Hepatic stellate cell (primary cell): ENCODE measurements at places on chromosomes 11 and 22.

DNA sequence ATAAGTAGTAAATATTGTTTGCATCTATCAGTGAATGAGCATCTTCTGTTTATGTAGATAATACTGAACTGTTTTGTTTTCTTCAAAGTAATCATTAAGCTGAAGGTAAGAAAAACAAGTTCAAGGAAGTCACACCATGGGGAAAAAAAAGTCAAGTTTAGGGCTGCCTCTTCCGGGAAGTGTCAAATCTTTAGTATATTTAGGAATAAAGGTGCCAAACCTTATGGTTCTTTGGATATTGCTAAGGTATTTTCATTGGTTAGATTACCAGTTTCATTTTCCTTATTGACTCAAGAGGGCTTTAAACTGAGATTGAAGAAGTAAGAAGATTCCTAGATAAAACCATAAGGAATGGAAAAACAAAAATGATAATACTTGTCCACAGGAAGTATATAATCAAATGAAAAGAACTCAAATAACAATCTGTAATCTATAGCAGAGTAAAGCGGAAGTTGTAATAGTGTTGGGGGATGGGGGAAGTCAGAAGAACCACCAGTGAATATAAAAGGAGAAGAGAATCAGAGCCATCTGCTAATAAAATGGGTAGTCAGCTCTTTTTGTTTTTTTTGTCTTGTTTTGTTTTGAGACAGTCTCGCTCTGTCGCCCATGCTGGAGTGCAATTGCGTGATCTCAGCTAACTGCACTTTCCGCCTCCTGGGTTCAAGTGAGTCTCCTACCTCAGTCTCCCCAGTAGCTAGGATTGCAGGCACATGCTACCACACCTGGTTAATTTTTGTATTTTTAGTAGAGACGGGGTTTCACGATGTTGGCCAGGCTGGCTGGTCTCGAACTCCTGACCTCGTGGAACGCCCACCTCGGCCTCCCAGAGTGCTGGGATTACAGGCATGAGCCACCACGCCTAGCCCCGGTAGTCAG is 2.3 kb downstream of the ATM start:
- no peak for DNase-seq

DNA sequence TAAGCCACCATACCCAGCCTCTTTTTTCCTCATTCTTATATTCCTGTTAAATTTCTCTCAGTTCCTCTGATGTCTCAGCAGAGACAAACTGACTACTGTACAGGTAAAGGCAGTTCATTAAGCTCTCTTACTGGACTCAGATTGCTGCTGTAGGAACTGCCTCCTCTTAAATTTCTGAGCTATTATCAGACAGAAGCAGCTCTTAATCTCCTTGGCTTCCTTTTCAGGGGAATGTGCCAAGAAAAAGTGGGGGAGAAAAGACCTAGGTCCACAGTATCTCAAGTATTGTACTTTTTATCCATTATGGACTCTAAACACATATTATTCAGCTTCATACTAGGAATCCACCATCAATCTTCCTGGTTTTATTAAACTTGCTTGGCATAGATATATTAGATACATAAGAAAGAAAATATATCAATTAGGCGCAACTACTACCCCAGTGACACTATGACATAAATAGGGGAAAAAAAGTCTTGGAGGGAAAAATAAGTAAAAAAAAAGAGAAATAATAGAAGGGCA is 26.1 kb downstream of the MRTFA start:
- DNase-seq = no peak

DNA sequence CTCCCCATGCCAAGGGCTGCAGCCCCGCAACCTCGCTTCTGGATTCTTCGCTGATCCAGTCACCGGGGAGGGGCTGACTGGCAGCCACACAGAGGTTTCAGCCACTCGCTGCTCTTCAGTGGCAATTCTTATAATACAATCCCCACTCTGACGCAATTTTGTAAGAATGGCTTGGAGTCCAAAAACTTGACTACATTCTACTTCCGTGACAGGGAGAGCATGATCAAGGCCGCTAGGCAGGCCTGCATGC is 14.9 kb downstream of the PPM1F start:
- DNase-seq = peak; percentile 93

GRCh38 chr11:134532131-134532920 is 120.3 kb upstream of the B3GAT1 start:
- no peak for DNase-seq

GRCh38 chr22:18023509-18024275 is 669 bp downstream of the MICAL3 start:
- DNase-seq = peak; percentile 86

DNA sequence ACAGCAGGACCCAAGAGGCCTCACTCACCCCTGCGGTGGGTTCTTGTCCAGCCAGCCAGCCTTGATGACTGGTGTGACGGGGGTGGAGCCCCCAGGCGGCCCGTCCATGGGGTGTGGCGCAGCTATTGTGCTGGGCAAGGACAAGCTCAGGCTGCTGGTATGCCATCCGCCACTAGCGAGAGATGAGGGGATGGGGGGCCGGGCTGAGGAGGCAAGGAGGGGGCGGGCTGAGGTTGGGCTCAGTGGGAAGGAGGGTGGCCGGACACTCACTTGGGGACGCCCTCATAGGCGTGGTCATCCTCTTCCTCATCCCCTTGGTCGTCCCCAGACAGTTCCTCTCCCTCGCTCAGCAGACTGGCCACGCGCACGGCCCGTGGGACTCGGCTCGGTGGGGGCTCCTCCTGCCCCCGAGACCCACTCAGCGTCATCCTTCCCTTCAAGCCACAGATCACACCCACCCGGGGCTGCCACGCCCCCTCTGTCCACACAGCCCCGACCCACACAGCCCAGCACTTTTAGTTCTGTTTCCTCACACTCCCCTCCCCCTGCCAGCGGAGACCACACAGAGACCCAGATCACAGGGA is 38.0 kb upstream of the PDE2A start:
- no peak for DNase-seq

DNA sequence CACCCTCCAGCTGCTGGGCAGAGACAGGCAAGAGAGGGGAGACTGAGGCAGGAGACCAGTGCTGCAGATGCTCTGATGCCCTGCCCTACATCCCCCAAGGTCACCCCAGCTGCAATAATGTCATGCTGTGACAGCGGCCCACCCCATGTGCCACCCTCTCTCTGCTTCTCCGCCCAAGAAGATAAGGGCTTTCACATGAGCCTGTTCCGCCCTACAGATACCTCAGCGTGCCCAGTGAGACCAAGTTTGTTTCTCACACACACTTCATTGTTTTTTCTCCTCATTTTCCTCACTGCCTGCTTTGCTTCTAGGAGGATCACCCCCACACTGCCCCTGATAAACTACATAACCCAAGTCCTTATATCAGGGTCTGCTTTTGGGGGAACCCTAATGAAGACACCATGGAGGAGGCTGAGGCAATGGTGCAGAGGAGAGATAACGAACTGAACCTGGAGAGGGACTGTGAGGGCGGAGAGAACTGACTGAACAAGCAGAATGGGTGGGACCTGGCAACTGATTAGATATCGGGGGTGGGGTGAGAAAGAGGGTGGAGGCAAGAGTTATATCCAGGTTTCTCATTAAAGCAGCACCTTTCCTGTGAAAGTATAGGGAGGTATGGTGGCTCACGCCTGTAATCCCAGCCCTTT is 37.5 kb upstream of the TSKU start:
- DNase-seq = no peak

DNA sequence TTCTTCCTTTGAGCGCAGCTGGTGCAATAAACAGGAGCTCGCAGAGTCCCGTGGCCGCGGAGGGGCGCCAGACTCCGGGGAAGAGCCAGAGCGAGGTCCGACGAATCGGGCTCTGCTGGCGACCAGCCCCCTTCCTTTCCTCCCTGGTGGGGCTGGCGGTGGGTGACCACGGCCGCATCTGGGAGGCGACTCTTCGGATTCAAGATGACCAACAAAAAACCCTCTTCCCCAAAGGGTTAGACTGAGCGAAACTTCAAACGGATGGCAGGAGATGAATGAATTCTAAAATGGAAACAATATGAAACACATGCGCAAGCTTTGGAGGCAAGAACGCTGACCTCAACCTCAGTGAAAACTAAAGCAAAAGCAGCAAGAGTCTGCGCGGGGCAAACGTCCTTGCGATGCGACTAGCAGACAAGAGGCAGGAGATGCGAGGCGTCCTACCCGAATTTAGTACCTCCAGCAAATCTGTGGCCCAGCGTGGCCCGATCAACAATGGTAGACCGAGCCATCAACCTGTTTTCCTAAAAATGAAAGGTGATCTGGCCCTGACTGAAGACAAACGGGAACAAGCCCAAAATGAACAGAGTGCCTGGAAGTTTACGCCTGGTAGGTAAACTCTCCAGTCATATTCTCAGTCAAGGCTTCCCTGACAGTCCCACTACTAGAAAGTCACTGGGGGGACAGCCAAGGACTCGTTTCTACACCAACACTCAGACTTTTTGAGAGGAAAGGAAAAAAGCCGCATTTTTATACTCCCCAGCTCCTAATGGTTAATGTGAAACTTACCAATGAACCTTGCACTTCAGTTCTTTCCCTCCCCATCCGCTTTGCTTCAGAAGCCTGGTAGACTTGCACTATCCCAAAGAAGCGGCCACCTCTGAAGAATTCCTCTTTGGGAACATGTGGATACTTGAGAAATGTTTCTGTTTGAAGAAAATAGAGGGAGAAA is 11.6 kb downstream of the MMP3 start:
- peak; percentile 16 for DNase-seq

DNA sequence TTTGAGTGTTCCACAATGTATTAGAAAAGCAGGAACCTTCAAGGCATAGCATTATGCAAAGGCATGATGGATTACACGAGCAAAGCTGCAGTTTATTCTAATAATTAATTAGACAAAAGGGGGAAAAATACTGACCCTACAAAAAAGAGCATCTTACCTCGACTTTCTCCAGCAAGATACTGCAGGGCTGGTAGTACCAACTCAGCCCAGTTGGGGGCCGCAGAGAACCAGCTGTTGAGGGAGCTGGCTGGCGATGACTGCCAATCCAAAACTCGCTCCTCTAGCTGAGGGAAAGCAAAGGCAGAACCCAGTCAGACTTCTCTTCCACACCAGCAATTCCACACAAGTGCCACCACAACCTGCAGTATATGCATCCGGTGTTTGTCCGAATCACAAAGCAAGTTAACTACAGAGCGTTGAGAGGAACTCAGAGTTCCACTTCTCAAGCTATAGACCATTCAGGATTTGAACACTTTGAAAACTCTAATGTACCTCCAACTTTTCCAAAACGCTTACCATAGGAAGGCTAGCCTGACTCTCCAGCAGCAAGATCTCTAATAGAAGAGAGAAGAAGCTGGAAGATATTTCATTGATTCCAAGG is 13.7 kb downstream of the NFRKB start:
- DNase-seq = peak; percentile 69

DNA sequence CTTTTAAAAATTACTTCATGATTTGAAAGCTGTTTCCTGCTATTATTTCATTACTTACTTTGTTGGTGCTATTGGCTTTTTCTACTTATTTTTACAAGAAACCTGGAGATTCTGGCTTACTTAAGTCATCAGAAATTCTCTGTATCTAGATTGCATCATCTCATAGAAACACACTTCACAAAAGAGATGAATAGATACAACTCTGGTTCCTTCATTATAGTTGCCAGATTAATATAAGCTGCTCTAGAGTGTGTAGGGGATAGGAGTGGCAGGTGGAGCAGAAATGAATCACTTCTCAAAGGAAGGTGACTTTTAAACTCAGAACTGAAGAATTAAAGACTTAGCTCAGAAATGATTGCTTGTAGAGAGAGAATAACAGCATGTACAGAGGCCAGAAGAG is 20.0 kb downstream of the CYP2R1 start:
- no peak for DNase-seq

DNA sequence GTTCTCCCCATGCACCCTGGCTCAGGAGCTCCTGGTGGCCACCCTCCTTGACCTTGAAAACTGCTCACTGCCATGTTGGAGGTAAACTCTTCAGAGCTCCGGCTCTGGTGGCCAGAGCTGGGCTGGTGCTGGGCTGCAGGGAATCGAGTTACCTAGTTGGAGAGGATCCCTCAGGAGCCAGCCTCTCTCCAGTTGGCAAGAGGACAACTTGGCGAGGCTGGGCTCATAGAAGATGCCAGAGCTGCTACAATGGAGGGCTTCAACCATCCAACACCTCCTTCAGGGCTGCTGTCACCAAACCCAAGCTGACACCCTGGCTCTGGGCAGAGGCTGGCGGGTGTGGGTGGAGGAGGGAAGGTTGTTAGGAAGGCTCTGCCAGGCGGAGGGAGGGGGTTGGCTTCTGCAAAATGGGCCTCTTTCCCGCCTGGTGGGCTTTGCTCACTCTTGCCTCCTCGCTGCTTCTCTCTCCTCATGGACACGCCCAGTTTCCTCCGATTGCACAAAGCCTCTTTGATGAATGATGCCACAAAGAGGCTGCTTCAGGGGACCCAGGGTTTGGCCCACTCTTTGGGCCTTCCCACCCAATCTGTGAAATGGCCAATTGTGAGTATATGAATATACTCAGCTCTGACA is 53.1 kb downstream of the THAP12 start:
- DNase-seq = no peak

- no peak for DNase-seq
Observed at GRCh38 chr11:119483341-119483880, 60.4 kb upstream of the THY1 start.

DNA sequence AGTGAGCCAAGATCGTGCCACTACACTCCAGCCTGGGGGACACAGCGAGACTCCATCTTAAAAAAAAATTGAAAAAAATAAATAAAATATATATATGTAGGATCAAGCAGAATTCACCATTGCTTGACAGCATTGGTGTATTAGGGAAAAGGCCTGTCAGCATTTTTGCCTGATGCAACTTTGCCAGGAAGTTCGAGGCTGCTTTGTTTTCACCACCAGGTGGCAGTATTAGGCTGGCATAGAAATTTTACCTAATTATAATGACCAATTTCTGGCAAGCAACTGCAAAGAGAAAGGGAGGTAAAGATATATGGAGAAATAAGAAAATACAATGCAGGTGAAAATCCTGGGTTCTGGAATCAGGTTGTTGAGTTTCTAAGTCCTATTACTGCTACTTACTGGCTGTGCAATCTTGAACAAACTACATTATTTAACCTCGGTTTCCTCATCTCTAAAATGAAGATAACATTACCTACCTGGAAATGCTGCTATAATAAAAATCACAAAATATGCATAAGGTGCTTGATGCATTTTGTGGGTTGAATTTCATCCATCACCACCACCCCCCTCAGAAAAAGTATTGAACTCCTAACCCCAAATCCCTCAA is 24.7 kb downstream of the LAYN start:
- peak; percentile 56 for DNase-seq

DNA sequence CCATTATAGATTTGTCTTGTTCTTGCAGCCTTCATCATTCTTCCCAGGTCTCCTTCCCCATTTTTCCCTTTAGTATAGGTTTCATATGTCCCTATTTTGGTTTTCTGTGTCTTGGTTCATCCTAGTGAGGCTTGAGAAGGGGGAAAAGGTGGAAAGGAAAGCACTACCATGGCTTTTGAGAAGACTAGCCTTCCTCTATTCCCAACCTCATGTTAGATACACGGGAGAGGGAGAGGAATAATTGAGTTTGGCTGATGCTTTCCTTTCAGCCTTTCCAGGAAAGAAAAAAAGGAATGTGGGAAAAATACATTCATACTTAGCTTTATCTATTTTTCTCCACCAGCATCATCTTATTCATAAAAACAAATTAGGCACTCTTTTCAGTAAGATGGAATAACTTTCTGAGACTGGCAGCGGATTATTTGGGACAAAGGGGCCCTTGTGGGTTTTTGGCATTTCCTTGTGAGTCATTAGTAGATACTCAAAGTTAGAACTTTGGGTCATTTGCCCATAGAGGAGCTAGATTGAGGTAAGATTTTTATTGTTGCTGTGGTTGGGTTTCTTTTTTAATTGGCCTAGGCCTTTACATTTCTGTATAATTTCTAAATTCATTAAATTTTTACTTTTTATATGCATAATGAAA is 23.8 kb downstream of the CAPRIN1 start:
- peak; percentile 57 for DNase-seq
